ENCODE measurements at places on chromosomes 7 and 10.

DNA sequence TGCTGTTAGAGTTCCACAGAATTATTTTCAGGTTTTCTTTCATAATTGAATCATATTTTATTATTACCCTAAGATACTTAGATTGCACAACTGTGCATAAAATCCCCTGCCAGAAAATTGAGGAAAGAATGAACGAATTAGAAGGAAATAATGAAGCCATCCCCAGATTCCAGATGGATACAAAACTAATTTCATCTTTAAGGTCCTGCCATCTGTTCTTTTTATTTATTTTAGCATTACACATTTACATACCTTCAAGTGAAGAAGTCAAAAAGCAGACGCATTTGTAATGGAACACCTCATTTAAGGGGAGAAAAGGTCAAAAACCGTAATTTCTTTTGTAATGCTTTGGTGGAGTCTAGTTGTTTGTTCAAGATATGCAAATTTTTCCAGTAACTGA, 77.0 kb upstream of the LRRTM3 start:
- DNase-seq = no peak

DNA sequence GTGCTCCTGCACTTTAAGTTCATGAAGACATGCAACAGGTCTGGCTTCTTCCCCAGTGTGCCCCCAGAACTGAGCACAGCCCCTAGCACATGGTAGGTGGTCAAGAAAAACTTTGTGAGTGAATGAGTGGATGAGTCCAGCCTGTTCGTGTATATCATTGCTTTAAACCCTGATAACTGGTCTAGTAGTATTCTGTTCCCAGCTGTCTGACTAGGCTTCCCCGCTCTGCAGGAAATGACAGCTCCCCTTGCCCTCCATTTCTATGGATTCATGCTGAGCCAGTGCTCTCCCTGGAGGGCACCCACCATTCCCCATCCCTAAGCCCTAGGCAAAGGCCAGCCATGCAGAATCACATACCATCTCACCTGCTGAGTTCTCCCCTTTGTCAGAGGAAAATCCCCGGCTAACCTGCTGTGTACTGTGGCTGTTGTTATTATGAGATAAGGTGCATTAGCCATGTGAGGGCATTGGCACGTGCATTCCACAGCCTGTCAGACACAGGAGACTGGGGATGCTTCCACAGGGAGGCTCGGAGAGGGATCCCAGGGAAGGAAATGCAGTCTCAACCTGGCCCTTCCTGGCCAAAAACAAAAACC, 698.9 kb downstream of the GRID1 start:
- DNase-seq = no peak

DNA sequence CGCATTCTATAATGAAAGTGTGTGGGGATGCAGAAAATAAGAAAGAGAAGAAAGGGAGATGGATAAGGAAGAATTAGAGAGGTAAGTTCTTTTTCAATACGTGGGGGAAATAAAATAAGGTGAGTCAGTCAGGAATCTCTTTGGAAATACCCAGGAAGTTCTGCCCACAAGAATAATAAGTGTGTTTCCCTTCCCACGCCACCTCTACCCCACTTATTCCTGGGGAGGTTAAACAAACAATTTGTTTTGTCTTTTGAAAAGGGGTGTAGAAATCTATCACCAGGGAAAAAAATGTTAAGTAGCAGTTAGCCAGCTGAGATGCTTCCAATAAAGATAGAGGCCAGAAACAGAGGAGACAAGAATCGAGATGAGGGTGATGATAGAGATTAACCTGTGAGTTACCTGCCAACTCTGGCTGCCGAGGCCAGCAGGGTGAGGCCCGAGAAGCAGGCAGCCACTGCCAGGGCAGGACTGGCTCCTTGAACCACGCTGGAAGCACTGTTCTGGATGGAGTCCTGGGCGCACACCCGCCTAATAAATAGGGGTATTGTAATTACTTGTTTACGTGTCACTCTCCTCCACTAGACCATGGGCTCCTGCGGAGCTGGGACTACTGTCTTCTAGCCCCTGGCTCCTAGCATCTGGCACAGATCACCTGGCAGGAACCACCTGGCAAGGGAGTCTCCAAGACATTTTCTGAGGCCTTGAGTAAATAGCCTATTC, 191.3 kb downstream of the FGFR2 start:
- DNase-seq = no peak

- no peak for DNase-seq
These were observed 123.2 kb downstream of the HERPUD2 start for GRCh38 chr7:35571611-35572240.

GRCh38 chr10:132698211-132698751, 87.7 kb downstream of the NKX6-2 start:
- DNase-seq = no peak

- no peak for DNase-seq
These were observed 19.0 kb upstream of the TRIM56 start for GRCh38 chr7:101066141-101066832.

DNA sequence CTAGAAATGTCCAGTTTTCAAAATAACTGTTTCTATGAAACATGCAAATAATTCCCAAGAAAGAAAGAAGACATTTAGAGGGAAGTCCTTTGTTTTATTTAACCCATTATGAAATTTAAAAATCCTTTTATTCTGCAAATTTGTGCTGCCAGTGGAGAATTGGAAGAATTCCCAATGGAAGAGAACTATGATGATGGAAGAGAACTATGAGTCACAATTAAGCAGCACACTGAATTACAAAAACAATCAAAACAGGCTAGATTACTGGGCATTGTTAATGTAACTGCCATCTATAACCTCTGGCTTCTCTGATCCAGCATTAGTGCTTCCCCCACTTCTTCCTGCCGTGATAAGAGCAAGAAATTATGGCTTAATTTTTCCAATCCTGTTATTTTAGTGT, 126.2 kb upstream of the FEZF1 start:
- no peak for DNase-seq

GRCh38 chr10:80664071-80664680, 126.5 kb downstream of the SH2D4B start:
- DNase-seq = peak; percentile 22

GRCh38 chr7:11332186-11332864, 358.7 kb downstream of the PHF14 start:
- DNase-seq = no peak

DNA sequence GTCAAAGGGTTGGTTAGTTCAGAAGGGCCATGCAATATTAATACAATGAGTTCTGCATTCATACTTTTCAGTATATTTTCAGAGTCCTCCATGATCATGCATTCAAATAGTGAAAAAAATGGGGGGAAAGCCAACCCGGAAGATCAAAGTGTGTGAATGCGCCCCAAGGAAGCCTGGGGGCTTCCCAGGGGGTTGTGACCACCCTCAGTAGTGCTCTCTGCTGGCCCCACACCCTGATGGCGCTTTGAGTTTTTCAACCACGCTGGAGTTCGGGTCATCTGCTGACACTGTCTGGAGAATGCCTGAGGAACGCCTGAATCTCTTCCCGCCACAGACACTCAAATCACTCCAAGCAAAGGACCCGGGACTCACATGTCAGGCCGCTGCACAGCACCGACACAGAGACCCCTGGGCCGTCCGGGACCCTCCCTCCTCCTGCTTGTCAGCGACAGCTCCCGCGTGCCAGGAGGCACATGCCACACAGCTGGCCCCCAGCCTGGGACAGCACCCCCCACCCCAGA, 1.0 kb downstream of the TNS3 start:
- DNase-seq = no peak

GRCh38 chr7:136976504-136977251, 108.2 kb downstream of the CHRM2 start:
- DNase-seq = peak; percentile 52

DNA sequence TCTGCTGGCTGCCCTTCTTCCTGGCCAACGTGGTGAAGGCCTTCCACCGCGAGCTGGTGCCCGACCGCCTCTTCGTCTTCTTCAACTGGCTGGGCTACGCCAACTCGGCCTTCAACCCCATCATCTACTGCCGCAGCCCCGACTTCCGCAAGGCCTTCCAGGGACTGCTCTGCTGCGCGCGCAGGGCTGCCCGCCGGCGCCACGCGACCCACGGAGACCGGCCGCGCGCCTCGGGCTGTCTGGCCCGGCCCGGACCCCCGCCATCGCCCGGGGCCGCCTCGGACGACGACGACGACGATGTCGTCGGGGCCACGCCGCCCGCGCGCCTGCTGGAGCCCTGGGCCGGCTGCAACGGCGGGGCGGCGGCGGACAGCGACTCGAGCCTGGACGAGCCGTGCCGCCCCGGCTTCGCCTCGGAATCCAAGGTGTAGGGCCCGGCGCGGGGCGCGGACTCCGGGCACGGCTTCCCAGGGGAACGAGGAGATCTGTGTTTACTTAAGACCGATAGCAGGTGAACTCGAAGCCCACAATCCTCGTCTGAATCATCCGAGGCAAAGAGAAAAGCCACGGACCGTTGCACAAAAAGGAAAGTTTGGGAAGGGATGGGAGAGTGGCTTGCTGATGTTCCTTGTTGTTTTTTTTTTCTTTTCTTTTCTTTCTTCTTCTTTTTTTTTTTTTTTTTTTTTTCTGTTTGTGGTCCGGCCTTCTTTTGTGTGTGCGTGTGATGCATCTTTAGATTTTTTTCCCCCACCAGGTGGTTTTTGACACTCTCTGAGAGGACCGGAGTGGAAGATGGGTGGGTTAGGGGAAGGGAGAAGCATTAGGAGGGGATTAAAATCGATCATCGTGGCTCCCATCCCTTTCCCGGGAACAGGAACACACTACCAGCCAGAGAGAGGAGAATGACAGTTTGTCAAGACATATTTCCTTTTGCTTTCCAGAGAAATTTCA, 1.7 kb downstream of the ADRB1 start:
- DNase-seq = no peak

- no peak for DNase-seq
These were observed 10.3 kb downstream of the THAP5 start for GRCh38 chr7:108559253-108559652.

- peak; percentile 33 for DNase-seq
These were observed 92.4 kb downstream of the GLI3 start for GRCh38 chr7:42144604-42145003.

GRCh38 chr10:117253908-117254307, 13.0 kb downstream of the SLC18A2 start:
- DNase-seq = no peak

GRCh38 chr7:101084865-101085161, 468 bp upstream of the TRIM56 start:
- DNase-seq = no peak

DNA sequence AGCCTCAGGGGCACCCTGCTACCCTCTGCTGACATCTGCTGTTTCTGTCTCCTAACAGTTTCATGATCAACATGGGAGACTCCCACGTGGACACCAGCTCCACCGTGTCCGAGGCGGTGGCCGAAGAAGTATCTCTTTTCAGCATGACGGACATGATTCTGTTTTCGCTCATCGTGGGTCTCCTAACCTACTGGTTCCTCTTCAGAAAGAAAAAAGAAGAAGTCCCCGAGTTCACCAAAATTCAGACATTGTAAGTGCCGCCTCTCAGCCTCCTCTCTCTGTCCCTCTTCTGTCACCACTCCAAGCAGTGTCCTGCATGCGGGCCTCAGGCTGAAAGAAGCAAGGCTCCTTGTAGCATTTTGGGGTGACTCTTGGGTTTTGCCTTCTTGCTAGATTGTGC, 39.0 kb downstream of the POR start:
- no peak for DNase-seq

DNA sequence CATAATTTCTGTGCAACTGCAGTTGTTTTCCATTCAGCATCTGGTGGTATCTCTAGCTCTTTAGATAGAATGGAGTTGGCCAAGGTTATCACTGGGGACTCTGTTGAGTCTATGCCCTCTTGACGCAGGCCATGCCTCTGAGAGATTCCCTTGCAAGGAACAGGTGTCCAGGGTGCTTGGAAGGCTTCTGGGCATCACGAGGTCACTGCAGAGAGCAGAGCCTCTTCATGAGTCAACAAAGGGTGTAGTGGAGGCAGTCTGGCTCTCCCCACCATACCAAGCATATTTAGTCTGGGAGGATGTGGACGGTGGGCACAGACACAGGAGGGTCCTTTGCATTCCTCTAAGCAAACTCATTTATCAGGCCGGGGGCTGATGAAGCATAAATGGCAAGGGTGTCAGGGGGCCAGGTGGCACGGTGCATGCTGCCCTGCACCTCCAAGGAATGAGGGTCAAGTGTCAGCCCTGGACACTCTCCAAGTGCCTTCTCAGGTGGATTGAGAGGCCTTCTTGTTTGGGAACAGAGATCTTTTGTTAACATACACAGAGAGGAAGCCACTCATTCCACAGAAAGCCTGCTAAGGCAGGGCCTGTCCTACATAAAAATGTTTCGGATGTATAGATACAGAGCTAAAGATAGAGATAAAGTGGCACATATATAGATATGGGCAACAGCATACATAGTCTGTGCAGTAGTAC, 328.6 kb downstream of the INHBA start:
- DNase-seq = no peak

- no peak for DNase-seq
These were observed 132.4 kb upstream of the PRSS1 start for GRCh38 chr7:142616842-142617241.

GRCh38 chr10:122417667-122418066, 36.8 kb upstream of the ARMS2 start:
- no peak for DNase-seq

DNA sequence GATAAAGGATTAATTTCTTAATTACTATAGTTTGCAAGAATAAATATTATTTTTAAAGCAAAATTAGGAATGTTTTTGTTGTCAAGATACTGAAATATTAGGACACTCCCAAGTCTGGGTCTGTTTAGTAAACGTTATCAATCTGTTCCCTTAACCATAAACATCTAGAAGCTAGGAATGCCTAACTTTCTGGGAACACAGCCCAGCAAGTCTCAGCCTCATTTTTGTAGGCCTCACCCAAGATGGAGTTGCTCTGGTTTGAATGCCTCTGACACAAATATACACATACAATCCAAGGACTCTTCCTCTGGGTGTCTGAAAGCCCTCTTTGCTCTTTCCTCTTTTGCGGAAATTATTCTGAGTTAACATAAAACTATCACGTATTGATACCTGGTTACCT, 487.4 kb upstream of the CELF2 start:
- DNase-seq = no peak

DNA sequence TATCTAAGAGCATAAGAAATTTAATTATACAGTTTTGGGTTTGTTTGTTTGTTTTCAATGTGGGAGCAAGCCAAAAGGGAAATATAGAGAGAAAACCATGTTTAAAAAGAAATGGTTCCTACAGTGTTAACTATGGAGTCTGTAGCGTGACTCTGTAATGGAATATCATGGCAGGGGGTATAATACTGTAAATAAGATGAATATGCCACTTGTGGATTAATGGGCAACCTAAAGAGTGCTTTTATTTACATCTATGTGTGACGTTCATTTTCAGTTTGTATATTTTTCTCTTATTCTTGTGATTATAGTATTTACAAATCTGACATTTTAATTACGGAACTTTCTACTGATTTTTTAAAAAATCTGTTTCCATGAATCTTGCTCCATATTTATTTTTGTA, 95.9 kb downstream of the POLL start:
- DNase-seq = no peak

- DNase-seq = no peak
These were observed 7.0 kb upstream of the PANK1 start for GRCh38 chr10:89651916-89652573.

DNA sequence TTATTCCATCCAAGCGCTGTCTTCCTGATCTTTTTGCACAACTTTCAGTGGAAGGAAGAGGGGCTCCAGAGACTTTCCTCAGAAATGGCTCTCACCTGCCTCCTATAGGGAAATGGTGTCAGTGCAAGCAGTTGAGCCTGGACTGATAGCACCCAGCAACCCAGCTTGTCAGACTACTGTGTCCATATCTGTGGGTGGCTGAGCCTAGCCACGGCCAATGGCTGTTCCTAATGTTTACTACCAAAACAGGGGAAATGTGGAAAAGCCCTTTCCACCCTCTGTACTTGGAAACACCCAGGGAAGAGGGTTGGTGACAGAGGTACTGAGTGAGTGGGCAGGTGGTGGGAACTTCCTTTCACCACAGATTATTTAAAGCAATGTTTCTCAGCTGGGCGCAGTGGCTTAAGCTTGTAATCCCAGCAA, 4.3 kb upstream of the YKT6 start:
- DNase-seq = no peak

- DNase-seq = no peak
These were observed 220.0 kb downstream of the ARHGAP21 start for GRCh38 chr10:24503461-24504320.
